NCI-H2227 treated with DMSO at 0.1 percent for 48 hours (cell line): ENCODE measurements at places on chromosomes 2 and 18.
A peak's percentile ranks its signal among the peaks of the same experiment; 100 is the strongest.

DNA sequence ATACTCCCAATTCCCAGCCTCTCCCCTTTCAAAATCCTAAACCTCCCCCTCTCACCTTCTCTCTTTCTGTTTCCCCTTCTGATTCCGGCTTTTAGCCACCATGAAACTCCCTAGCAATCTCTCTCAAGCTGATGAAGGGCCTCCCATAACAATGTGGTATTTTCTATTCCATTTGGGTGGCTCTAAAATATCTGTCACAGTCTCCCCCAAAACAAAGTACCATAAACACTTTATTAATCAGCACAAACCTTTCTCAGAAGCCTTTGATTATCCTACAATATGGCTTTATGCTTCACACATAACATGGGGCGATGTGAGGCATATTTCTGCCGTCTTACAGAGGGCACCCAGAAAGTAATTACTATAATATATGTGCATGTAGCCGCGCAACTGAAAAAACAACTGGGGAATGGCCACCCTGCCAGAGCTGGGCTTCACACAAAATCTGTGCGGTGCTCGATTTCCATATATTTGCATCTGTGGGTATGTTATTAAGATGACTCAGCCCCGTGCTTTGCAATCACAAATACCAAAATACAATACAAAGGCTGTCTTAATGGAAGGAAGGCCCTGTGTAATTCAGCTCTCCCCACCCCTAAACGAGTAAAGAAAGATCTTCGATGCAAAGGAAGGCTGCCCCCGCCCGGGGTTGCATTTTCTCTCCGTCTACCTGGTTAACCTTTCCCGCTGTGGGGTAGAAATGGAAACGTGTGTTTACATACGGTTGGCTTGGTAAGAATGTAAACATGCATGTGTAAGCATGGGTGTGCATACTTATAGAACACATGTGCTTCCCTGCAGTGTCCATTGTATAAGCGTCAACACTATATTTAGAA lies 81.4 kb downstream of the CELF4 start:
- DNase-seq: peak; percentile 13

DNA sequence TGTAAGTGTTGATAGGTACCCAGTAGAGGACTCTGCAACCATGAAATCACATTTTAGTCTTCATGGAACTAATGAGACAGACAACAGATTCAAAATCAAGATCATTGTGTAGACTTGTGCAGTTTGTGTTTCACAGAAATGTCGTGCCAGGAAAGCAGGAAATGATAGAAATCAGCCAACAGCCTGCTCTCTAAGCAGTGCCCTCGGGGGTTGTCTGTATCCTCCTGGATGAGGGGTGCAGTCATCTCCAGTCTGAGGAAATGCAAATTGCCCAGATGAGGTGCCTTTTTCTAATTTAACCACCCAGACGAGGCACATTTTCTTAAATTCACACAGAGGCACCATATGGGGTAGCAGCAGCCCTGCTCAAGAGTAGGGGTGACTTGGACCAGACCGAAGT lies 663.1 kb downstream of the XIRP2 start:
- no peak for DNase-seq

DNA sequence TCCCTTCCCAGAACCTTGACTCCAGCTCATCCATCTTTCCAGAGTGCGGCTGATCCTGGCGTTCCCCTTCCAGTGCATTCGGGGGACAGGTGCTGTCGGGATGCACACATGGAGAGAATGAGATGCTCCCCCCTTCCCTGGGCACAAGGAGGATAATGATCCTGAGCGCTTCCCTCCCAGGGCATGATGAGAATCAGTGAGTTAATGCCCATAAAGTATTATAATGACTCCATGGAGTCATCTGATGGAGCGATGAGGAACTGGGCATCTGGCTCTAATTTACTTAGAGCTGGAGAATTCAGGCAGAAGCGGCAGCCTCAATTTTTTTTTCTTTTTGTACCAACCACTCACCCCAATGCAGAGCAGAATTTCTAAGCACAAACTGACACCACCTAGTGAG lies 79.6 kb upstream of the SKOR2 start:
- DNase-seq: no peak

GRCh38 chr18:68056936-68057335 lies 540.4 kb upstream of the DSEL start:
- no peak for DNase-seq

DNA sequence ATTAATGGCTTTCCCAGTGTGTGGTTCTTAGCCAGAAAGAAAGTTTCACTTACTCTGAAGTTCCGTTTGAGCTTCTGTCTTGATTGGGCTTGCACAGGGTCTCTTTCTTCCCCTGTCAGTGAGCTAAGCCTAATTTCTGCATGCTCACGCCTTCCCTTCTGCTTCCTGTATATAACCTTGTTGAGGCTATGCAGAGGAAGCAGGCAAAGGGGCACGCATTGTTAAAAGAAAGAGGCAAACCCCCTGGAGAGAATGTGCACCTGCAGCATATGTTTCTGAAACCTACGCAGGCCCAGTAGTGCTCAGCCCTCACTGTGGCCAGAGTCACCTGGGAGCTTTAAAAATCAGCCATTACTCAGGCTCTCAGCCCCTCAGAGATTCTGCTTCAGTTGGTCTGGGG lies 14.5 kb upstream of the PLA2R1 start:
- DNase-seq: peak; percentile 53

GRCh38 chr2:213243189-213244044 lies 40.8 kb upstream of the SPAG16 start:
- DNase-seq: no peak
